BJ (cell line): ENCODE measurements at places on chromosomes 11 and 22. TPM values are rescaled to one million over a fixed set of nuclear protein-coding genes. Genes with fewer than 3 reads are reported as not detected.

MUC15 gene
- not detected in 2 replicates for polyA plus RNA-seq

VPREB1 gene
- not detected in 2 replicates for polyA plus RNA-seq

MRGPRX4 gene
- polyA plus RNA-seq, result not detected in 2 replicates

TRIM6 gene
- 3.8 and 4.5 TPM in 2 replicates for polyA plus RNA-seq

FLRT1 gene
- 0.32 and 0.42 TPM in 2 replicates for polyA plus RNA-seq

GDPD4 gene
- not detected in 2 replicates for polyA plus RNA-seq

GRIK4 gene
- polyA plus RNA-seq, result not detected in 2 replicates

SMTNL1 gene
- not detected in 2 replicates for polyA plus RNA-seq
